ENCODE measurements at places on chromosomes 3 and 15. TPM values are rescaled to one million over a fixed set of nuclear protein-coding genes. Genes with fewer than 3 reads are reported as not detected.

PRSS50 gene
- not detected for total RNA-seq

TRIM42 gene
- total RNA-seq: not detected

MUC4 gene
- total RNA-seq: not detected

COLQ gene
- total RNA-seq: 1.6 TPM

ZNF717 gene
- total RNA-seq: 12.0 TPM

FAM3D gene
- total RNA-seq: not detected
